Smooth muscle cell of the umbilical artery (primary cell): ENCODE measurements at places on chromosomes 4 and X. TPM values are rescaled to one million over a fixed set of nuclear protein-coding genes. Genes with fewer than 3 reads are reported as not detected.

IL2RG gene
- not detected in 2 replicates for total RNA-seq

TMEM31 gene
- total RNA-seq, result not detected in 2 replicates

JAKMIP1 gene
- total RNA-seq, result 0.30 TPM in 1 of 2 replicates, not detected in the other

NOX1 gene
- total RNA-seq, result not detected in 2 replicates

XAGE2 gene
- total RNA-seq, result not detected in 2 replicates

GCNA gene
- 3.0 and 3.3 TPM in 2 replicates for total RNA-seq

MAGIX gene
- 0.55 and 2.7 TPM in 2 replicates for total RNA-seq

XG gene
- 0.59 and 1.7 TPM in 2 replicates for total RNA-seq

AR gene
- 0.89 and 2.1 TPM in 2 replicates for total RNA-seq

HSFX2 gene
- total RNA-seq, result not detected in 2 replicates

MAP7D3 gene
- 7.1 and 15.7 TPM in 2 replicates for total RNA-seq

CDX4 gene
- not detected in 2 replicates for total RNA-seq

F8 gene
- 2.4 and 2.9 TPM in 2 replicates for total RNA-seq

SSX3 gene
- total RNA-seq, result not detected in 2 replicates

RAB39B gene
- 0.69 and 1.5 TPM in 2 replicates for total RNA-seq

LRP2BP gene
- 0.55 and 0.89 TPM in 2 replicates for total RNA-seq

NAP1L2 gene
- 0.59 and 0.78 TPM in 2 replicates for total RNA-seq

ENPEP gene
- total RNA-seq, result 0.30 and 3.1 TPM in 2 replicates

MAGEB17 gene
- total RNA-seq, result not detected in 2 replicates

RBM10 gene
- 44.2 and 61.1 TPM in 2 replicates for total RNA-seq

TRIM75 gene
- total RNA-seq, result not detected in 2 replicates

NSG1 gene
- 1.2 and 2.6 TPM in 2 replicates for total RNA-seq

SPIN2A gene
- total RNA-seq, result 0.23 and 0.30 TPM in 2 replicates

SHISA3 gene
- total RNA-seq, result 0.30 TPM in 1 of 2 replicates, not detected in the other

MID1 gene
- 28.3 and 37.4 TPM in 2 replicates for total RNA-seq

EMCN gene
- total RNA-seq, result not detected in 2 replicates

CMC4 gene
- 9.0 and 13.4 TPM in 2 replicates for total RNA-seq

KLHL13 gene
- 0.30 and 0.46 TPM in 2 replicates for total RNA-seq

RRH gene
- not detected in 2 replicates for total RNA-seq
